A673 (cell line): ENCODE measurements at places on chromosomes 12 and 14.

DNA sequence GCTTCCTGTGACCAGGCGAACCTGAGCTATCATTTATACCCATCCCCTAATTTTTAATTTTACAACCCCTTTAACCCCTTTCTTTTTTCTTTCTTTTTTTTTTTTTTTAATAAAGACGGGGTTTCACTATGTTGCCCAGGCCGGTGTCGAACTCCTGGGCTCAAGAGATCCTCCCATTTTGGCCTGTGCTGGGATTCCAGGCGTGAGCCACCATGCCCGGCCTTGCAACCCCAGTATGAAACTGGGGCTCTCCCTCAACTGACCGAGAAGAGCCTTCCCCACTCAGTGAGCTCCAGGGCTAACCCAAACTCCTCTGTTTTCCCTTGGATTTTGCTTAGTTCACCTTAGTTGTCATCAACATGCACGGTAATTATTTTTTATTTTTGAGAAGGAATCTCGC is 992 bp downstream of the CPSF2 start:
- DNase-seq, result no peak

DNA sequence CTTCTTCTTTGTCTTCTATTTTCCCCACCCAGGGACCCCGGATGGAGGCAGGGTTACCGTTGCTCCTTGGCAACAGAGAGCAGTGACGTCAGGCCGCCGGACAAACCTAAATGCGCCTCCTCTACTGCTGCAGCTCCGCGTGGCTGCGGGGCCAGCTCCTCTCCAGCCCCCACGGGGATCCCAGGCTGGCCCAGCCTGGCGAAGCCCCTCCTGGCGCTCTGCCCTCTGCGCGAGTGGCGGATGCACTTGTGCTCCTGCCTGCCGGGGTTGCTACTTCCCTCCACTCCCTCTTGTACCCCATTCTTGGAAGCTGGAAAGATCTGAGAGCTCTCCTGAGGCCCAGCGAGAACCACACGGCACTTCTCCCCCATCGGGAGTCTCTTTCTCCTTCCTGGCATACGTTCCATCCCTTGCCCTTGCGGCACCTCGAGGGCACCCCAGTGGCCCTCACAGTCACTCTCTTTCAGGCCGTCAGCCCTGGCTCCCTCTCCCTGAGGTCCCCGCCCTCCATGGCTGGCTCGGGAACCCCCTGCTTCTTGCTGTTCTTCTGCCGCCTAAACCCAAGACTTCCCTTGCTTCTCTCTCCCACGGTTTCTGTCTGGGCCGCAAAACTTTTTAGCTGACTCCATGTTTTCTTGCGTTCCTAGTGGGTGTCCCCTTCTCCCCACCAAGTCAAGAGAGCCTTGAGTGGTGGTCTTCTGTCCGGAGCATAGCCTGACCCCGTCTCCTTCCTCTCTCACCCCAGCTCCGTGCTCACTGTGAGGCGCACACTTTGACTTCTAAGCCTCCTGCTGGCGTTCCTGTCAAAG is 121.7 kb downstream of the PAPOLA start:
- DNase-seq, result no peak

- no peak for DNase-seq
Observed at GRCh38 chr12:130818635-130819576, 20.1 kb downstream of the STX2 start.

DNA sequence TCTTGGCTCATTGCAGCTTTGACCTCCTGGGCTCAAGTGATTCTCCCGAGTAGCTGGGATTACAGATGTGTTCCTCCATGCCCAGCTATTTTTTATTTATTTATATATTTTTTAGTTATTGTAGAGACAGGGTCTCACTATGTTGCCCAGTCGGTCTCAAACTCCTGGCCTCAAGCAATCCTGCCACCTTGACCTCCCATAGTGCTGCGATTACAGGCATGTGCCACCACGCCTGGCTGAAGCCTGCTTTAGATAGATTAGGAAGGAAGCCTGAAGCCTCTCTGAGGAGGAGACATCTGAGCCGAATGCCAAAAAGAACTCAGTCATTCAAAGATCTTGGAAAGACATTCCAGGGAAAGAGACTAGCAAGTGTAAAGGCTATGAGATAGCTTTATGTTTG is 10.2 kb downstream of the INHBC start:
- no peak for DNase-seq

DNA sequence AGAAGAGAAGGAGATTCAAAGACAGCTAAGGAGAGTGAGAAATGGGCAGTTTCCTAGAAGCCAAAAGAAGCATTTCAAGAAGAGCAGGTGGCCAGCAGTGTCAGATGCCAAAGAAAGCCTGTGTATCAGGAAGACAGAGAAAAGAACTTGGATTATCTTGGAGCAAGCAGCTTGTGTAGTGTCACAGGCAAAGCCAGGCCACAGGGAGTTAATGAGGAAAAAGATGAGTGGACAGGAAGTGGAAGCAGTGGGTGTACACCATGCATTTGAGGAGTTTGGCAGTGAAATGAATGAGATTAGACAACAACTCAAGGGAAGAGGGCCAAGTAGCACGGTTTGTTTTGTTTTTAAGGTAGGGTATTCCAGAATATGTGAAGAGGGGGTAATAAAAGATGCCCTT is 5.6 kb upstream of the MYH7 start:
- DNase-seq, result peak; percentile 12

GRCh38 chr14:95885278-95885677 is 8.6 kb downstream of the TUNAR start:
- no peak for DNase-seq

DNA sequence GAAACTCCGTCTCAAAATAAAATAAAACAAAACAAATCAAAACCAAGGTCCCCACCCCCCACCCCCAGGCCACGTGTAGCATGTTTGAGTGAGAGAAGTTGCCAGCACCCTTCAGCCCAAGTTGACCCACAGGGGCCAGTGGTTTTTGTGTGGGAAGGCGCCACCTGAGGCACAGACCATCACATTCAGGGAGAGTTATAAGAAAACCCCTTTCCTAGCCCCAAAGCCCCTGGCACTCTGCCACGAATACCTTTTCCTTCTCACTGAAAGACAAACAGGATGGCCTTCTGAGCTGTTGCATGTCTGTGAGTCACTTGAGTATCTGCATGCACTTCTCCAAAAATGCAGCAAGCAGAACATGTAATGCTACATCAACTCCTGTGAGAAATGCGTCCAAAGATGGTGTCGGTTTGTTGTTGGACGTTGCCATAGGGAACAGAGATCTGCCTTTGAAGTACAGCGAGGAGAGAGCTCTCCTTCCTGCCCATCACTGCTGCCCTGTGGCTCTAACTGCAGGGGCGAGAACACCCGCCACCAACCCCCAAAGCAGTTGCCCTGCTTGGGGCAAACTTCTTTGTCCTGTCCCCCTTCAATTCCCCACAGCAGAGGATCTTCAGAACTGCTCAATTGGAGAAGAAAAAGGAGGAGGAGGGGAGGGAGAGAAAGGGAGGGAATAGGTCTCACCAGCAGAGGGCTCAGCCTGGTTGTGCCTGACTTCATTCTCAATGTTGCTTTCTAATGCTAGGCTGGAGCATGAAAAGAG is 2.7 kb upstream of the TRAF3 start:
- peak; percentile 84 for DNase-seq

GRCh38 chr14:101791919-101792572 is 30.5 kb downstream of the PPP2R5C start:
- DNase-seq, result peak; percentile 28

DNA sequence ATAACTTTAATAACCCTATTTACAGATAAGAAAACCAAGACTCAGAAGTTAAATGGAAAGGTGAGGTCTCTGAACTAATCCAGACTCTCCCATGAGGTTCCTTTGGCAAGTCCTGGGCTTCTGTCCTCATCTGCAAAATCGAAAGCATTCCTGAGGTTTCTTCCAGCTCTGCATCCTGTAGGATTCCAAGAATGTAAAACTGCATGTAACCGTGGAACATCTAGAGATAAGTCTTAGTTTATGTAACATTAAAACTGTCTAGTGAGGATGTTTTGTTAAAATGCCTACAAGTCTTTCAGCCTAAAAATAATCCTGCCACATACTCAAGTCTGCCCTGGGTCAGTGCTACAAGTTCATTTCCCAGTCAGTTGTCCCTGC is 7.3 kb upstream of the ITFG2 start:
- DNase-seq, result no peak

- DNase-seq, result peak; percentile 83
Observed at GRCh38 chr14:25406818-25407217, 356.9 kb upstream of the STXBP6 start.

- no peak for DNase-seq
Observed at GRCh38 chr12:53766881-53767280, 15.1 kb upstream of the CISTR start.

GRCh38 chr12:46744283-46744682 is 81.5 kb downstream of the SLC38A4 start:
- DNase-seq, result no peak

DNA sequence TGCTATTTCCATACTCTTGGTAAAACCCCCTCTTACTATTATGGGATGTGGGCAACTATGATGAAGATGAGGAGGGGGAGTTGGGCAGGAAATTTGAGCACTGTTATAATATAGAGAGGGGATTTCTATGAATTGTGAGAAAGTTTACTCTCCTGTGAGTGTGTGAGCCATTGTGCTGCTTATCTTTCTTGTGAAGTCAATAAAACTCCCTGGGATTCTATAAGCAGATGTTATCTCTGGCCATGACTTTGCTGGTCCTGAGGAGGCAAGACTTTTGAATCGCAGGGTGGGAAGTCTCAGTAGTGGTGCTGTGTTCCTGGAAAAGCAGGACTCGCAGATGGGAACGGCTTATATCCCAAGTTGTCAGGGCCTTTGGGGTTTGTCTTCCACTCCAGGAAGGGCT is 62.2 kb downstream of the EMP1 start:
- no peak for DNase-seq

DNA sequence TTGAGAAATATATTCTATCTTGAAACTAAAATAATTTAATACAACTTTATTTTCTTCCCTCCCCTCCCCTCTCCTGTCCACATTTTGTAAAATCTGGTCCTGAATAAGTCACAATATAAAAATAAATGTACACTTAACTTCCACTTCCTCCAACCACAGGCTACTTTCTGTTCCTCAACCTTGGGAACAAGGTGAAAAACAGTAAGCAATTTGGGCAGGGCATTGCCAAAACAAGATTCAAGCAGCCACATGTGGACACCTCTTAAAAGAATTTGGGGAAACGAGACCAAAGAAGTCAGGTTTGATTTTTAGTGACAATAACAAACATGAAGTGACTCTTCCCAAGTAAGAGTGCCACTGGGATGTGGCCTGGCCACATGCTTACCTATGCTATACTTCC is 115.7 kb downstream of the PTPRQ start:
- no peak for DNase-seq

DNA sequence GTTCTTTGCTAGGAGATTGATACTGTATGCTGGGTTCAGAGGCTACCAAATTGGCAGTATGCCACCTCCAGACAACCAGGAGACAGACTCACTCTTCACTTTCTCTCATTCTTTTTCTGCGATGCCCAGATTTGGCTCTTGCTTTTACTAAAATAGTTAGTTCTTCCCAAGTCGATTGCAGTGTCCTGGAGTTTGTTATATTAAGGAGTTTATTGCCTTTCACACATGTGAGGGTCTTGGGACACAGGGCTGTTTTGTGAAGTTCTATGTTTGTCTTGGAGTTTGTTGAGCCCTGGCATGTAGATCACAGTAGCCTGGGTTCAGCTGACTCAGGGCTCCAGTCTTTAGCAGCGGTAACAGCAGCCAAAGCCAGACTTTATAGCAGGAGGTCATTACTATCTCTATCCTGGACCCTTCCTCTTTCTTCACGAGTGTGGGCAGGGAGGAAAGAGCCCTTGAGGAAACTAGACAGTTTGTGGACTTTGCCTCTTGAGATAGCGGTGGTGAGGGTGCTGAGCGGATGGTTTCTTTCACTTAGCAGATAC is 1.6 kb downstream of the MLEC start:
- DNase-seq, result no peak

DNA sequence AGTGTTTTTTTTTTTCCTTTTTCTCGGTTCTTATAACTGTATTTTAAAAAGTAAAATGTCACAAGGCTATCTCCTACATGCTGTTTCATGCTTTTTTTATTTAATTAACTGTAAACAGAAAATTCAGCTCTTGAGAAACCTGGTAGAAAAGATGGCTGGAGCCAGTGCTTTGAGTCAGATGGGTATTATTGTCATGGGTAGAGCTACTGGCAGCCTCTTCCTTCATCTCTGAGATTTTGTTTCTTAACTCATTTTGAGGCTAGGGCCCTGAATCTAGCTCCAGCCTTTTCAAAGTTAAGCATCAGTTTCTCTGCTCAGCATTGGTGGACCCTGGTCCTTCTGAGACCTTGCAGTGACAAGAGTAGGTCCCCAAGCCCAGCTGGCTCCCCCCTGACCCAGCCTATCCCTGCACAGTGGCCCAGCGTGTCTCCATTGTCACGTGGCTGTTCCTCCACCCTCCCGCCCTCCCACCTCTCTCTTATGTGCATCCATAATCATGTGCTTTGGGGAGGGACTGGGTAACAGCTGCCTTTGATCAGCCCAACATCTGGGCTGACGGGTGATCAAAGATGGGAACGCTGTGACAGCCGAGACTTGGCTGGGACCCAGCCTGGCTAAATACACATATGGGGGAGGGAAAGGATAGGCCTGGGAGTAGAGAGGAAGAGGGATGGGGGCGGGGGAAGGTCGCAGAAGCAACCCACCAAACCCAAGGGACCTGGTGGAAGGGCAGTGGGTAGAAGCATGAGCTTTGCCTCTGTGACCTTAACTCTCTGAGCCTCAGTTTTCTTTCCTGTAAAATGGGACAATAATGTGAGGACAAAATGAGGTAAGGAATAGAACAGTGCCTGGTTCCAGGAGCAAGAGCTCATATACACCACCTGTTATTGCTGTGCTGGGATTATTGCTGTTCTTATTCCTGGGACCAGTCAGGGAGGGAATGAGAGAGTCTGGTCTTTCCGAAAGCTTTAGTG is 24.4 kb upstream of the RBM19 start:
- peak; percentile 4 for DNase-seq

DNA sequence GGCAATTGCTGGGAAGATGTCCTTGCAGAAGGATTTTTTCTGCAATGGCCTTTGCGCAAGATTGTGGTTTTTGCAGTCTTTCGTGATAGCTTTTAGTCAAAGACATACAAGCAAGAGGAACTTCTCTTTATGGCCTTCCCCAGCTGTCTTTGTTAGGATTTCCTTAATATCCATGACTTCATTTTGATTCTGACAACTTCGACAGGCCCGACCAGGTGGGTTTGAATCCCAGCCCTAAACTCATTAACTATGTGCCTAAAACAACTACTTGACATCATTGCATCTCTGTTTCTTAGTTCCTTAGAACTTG is 13.3 kb upstream of the VRK1 start:
- no peak for DNase-seq

DNA sequence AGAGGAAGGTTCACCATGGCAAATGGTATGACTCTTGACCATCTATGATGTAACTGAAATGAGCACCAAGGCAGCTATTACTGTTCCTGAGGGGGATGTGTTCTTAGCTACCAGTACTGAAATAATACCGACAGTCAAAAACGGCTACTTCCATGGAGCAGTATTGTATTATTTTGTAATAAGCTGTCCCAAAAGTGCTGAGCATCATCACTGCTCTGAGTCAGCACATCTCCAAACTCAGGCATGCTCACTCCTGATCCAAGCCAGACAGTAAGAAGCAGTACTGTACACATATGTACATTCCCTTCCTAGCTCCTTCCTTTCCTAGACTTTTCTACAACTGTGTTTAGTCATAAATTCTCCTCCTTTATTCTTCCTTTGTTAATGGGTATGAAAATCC is 8.6 kb downstream of the VTI1B start:
- DNase-seq, result no peak
